Stimulated activated CD4-positive, alpha-beta T cell treated with anti-CD3 and anti-CD28 coated beads, Interleukin-1b, Interleukin-23, amount 100 ng/mL, for 1 hour (primary cell): ENCODE measurements at places on chromosomes 3 and 15.

DNA sequence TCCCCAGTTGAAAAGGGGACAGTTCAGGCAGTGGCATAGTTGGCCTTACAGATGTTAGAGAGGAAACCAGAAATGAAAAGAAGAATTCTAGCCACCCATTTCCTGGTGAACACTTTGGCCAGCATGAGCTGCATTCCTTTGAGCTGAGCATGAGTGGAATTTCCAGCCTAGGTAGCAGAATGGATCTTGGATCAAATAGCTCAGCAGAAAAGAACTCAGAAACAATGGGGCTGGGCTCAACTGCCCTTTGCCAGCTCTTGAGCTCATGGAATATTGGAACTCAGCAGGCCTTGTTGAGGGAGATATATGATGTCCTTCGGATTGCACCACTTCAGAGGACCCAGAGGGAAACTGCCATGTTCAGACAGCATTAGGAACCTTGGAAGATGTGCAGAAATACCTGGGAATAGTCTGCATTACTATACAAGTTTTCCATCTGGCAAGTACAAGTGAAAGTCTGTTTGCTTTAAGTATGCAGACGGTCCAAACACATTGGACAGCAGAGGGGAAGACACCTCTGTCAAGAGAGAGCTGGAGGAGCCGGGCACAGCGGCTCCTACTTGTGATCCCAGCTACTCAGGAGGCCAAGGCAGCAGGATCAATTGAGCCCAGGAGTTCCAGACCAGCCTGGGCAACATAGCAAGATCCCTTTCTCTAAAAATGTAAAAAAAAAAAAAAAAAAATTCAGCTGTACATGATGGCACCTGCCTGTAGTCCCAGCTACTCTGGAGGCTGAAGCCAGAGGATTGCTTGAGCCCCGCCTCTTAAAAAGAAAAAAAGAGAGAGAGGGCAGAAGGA lies 3.1 kb upstream of the CDV3 start:
- DNase-seq = no peak

GRCh38 chr3:68504201-68504600 lies 428.1 kb downstream of the TAFA4 start:
- no peak for DNase-seq

DNA sequence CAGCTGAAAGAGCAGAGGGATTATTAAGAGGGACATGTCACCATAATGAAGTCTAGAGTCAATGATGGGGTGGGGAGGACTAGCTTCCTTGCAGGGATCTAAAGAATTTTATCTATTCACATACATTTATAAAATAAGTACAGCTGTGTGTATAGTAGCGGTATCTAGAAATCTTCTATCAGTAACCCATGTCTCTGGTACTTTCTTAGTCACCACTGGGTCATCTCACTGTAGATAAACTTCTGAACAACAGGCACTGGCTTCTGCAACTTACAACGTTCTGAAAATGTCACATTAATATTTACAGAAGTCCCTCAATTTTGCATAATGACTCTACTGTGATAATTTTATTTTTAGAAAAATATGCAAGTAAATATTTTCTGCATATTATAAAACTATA lies 401.7 kb downstream of the TBC1D5 start:
- no peak for DNase-seq

- no peak for DNase-seq
Observed at GRCh38 chr15:60821462-60822061, 342.6 kb upstream of the ICE2 start.

GRCh38 chr15:48930735-48931134 lies 33.0 kb downstream of the SHC4 start:
- no peak for DNase-seq

DNA sequence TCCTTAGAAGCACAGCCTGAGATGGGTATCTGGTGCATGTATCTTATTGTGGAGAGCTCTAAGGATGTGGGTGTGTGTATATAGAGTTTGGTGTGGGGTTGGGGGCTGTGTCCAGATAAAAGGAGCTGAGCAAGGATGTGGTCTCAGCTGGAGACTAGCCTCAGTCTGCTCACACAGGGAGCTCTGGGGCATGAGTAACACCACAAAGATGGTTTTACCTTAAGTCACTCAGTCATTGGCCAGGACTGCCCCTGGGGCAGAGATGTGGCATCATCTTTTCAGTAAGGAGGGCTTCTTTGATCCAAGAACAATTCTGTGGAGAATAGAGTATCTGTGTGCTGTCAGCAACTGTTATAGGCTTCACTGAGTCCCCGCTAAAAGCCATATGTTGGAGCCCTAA lies 163.4 kb upstream of the NUDT16 start:
- DNase-seq = no peak

DNA sequence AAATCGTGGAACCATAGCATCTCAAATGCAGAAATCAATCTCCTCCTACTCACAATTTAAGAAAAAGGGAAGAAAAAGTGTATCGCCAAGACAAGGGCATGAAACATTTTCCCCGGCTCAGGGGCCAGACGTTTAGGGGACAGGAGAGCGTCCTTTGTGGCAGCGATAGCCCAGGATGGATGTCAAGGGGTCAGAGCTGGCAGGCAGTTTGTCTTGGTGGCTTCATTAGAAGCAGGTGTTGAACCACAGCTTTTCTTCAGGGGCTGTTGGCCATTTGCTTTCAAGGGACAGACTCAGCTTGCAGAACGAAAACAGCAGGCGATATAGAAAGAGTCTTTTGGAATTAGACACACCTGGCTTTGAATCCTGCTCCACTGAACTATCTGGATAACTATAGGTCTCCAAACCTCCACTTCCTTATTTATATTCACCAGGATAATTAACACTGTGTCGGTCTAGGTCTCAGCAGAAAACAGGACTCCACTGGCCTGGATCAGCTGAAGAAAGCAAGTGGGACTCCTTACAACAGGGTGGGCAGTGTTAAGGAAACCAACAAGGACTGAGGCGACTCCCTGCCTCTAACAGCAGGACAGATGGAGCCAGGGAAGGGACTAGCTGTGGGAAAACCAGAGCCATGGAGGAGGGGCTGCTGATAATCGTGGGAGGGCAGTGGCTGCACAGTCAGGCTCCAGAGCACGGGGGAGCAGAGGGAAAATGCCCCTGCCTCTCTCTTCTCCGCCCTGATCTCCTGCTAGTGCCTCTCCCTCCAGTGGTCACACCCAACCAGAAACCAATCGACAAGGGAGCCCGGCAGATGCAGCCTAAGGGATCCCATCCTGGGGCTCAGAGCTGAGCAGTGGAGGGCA lies 123.6 kb downstream of the LIPC start:
- DNase-seq = no peak

GRCh38 chr3:101870138-101870537 lies 20.8 kb downstream of the NFKBIZ start:
- DNase-seq = no peak

- no peak for DNase-seq
Observed at GRCh38 chr15:52013151-52013791, 5.7 kb upstream of the MAPK6 start.

DNA sequence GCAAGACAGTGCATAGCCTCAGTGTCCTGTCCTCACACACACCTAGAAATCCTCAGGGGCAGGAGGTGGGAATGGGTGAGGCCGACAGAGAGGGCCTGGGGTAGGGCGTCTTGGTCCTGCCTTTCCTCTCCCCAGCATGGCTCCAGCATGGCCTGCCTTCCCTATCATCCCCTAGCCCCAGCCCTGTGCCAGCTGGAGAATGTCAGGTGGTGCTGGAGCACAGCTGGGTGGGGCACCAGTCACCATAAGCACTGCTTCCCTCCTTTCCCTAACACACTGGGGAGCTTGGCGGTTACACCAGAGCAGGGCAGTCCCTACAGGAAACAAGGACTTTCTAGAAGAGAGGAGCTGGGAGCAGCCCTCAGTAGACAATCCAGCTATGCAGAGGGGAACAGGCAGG lies 236.8 kb downstream of the KLF13 start:
- DNase-seq = no peak

DNA sequence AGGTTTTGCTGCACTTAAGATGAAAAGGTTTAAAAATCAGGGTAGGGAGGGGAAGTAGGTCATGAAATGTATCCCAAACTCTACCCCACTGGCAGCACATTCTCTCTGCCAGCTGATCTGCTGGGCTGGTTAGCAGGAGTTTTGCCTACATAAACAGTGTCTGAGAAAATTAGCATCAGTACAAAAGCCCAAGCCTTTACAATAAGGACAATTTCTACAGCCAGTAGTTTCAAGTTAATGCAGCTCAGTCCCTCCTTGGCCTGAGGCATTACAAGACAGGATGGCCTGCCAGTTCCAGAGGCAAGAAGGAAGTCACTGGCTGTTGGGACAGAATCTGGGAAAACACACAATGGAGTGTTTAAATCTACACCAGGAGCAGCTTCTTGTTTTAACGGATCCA lies 32.8 kb downstream of the NCEH1 start:
- DNase-seq = no peak

DNA sequence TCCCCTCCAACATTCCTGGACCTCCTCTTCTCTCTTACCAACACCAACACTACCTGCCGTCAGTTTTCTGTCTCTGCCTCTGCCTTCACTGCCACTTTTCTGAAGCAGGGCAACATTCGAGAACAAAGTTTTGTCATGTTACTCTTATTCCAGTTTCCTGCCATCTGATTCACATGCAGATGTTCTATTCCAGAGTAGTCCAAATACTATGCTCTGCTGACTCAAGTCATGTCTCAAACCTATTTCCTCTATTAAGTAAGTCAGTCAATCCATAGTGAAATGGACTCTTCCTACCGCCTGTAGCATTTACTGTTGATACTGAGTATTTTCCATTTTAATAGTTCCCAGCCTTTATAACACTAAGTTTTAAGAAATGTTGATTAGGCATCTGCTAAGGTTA lies 43.4 kb downstream of the ESYT3 start:
- DNase-seq = no peak

DNA sequence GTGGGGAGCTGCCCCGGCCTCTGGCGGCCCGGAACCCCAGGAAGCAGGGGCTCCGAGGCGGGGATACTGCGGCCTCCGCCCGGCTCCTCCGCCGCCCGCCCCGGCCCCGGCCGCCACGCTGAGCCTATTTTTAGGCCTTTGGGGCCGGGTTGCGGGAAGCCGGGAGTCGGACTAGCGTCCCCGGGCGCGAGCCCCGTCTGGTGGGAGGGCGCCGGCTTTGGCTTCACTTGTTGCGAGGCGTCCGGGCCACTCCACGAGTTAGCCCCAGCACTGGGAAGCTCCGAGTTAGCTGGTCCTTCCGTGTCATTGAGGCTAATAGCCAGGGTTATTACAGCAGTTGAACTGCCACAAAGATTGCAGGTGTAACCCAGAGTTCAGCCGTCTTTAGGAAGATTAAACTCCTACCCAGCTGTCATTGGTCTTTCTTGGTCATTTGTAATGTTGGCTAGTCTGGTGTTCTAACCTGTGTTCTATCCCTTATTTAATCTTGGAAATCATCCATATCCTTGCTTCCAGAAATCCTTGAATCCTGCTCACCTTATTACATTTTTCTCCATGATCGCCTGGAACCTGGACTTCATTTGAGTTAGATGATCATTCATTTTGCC lies 791 bp downstream of the GYG1 start:
- DNase-seq = no peak

DNA sequence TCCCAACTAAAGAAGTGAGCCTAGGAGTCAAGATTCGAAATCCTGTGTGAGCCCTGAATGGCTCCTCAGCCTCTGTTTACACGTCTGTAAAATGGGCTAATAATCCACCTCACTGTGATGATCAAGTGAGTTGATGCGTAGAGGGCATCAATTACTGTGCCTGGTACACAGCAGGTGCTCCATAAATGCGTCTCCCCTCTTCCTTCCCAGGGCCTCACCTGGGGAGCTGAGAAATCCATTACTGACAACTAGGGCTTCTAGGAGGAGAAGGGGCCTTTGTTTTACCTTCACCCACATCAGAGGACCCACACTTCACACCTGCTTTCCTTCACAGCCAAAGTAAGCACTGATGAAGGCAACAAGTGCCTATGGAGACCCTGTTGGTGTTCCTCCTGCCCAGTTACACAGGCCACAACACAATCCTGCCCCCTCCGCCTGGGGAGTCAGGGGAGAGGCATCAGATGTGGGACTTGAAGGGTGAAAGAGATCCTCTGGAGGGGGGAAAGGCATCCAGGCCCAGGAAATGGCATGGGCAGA lies 1.4 kb downstream of the CIB2 start:
- DNase-seq = no peak

- no peak for DNase-seq
Observed at GRCh38 chr15:53437985-53438841, 321.2 kb downstream of the WDR72 start.

- DNase-seq = no peak
Observed at GRCh38 chr3:188339410-188340295, 185.7 kb downstream of the LPP start.
